ENCODE measurements at places on chromosomes 11 and 22.

DNA sequence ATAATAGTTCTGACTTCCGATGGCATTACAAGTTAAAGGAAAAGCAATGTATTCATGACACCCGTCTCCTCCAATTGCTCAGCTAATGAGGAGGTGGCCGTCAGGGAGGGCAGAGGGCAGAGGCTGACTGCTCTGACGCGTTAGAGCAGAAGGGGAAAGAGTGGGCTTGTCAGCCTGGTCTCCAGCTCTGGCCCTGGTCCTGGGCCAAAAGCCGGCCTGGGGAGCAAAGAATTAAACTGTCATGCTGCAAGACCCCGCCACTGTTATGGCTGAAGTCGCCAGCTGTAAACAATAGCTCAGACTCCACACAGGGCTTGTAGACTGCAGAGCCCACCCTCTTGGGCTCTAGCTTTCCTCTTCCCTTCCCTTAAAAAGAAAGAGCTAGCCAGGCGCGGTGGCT lies 119.7 kb downstream of the NAT10 start:
- no peak for DNase-seq

- DNase-seq: no peak
Measured at GRCh38 chr22:43530349-43531201, 118.8 kb downstream of the MPPED1 start.

DNA sequence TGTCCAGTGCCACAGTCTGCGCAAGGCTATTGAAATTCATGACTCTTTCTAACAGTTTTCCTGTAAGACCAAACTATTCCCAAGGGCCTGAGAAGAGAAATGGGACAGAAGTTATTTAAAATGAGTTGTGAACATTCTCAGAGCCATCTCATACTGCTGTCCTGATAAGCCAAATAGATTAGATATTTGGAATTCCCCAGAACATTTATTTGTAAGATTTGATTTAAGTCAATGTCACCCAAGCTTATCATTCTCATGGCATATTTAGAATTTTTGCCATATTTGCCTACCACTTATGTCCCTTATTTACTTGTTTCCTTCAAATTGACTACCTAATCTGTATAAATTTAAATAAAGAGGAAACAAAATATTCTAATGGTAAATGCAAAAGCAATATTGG lies 82.4 kb downstream of the NAV2 start:
- no peak for DNase-seq

GRCh38 chr11:65454696-65455456 lies 32.3 kb downstream of the NEAT1 start:
- DNase-seq: peak; percentile 91

- DNase-seq: peak; percentile 72
Measured at GRCh38 chr11:85685820-85686459, at the start of gene CCDC89. CCDC89 (minus strand) TSS chr11:85686195; CDS start chr11:85686130, 65 bp downstream.

DNA sequence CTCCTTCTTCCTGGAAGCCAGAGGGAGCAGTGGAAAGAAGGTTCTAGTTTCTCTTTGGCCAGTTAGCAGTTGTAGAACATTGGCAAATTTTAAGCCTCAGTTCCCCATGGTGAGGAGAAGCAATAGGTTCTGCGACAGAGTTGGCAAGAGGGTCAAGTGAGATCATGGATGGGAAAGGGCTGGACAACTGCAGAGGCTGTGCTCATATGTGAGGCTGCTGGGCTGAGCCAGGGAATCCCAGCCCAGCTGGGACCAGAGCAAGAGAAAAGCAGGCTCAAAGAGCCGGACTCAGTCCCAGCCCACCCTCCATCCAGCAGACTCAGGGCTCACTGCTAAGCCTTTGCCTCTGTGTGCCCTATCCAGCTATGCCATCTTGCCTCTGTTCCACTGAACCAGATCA lies 66.8 kb upstream of the MYOD1 start:
- no peak for DNase-seq

DNA sequence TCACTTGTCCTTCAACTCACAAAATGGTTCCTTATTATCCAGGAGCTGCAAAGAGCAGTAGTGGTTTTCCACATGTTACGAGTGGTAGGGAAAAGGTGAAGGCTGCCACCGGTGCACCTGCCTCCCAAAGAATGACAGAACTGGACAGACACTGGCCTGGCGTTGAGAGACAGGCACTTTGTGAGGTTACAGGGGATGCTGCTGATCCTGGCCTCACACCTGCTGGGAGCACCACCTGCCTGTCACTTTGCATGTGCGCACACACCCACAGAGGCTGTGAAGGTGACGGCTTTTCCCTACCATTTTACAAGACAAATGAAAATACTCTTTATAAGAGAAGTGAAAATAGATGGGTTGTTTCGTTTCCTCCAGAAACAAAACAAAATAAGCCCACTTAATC lies 175.3 kb upstream of the B3GAT1 start:
- no peak for DNase-seq

- DNase-seq: peak; percentile 57
Measured at GRCh38 chr22:42343531-42344081, 73.2 kb upstream of the TCF20 start.

- DNase-seq: no peak
Measured at GRCh38 chr11:35937700-35938099, 6.2 kb upstream of the LDLRAD3 start.

- DNase-seq: peak; percentile 55
Measured at GRCh38 chr22:46238541-46238940, 11.6 kb downstream of the CDPF1 start.

DNA sequence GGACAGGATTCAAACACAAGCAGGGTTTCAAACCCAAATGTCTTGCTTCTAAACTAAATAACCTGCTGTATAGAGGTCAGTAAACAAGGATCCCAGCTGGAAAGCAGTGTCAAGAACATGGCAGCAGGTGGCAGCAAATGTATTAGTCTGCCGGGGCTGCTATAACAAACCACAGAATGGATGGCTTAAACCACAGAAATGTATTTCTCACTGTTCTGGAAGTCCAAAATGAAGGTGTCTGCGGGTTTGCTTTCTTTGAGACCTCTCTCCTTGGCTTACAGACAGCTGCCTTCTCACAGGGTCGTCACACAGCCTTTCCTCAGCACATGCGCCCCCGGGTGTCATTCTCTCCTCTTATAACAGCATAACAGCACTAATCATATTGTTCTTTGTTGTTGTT lies 65.1 kb upstream of the LRRC55 start:
- no peak for DNase-seq

- DNase-seq: no peak
Measured at GRCh38 chr11:46455834-46456233, 64.3 kb upstream of the CHRM4 start.

GRCh38 chr22:45554040-45554406 lies 51.3 kb downstream of the FBLN1 start:
- no peak for DNase-seq

- no peak for DNase-seq
Measured at GRCh38 chr11:67136156-67136555, 17.1 kb downstream of the KDM2A start.

DNA sequence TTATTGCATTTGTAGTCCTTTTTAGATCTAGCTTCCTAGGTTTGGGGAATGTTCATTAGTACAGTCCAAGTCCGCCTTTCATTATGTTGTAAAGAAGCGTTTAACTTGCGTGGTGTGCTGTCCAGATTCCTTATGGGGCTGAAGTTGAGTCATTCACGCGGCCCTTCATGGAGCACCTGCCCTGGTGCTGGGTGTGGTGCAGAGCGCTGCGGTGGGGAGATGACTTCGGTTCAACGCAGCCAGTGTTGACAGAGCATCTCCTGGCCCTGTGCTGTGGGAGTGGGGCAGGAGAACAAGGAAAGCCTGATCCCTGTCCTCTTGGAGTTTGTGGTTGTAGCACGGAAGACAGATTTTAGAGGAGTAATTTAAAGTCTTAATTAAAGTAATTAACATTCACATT lies 152.0 kb downstream of the TBC1D22A start:
- DNase-seq: no peak

DNA sequence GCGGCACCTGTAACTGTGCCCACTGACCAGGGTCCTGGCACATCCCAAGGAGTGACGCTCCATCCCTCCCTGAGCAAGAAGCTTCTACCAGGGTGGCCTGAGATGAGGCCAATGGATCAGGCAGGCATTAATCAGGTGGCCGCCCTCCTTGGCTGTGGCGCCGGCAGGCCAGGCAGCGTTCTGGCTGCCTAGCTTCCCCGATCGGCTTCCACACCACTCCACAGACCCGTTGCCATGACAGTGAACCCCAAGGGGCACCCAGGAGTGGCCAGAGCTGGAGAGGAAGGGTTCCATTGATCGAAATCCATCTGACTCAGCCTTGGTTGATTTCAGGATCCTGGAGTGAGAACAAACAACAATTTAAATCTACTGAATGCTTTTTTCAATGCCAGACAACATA lies 20.5 kb downstream of the LRRC55 start:
- DNase-seq: peak; percentile 87

DNA sequence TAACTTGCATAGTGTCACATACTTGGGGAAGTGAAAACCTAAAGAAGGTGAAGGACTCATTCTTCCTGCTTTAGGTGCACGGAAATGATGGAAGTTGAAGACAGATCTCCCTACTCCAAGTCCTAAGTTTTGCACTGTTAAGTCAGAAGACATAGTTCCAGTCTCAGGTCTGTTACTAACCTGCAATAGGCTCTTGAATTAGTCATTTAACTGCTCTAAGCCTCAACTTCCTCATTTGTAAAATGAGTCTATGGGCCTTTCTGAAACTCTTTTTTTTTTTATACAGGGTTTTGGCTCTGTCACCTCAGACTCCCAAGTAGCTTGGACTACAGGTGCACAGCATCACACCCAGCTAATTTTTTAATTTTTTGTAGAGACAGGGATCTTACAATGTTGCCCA lies 30.8 kb upstream of the POU2AF1 start:
- no peak for DNase-seq

- no peak for DNase-seq
Measured at GRCh38 chr11:41005986-41006385, 453.5 kb downstream of the LRRC4C start.

GRCh38 chr11:119755356-119756071 lies 26.5 kb upstream of the NECTIN1 start:
- DNase-seq: no peak

GRCh38 chr11:94194712-94195111 lies 66.1 kb downstream of the PANX1 start:
- no peak for DNase-seq

GRCh38 chr11:63670433-63671321 lies 499 bp downstream of the ATL3 start:
- DNase-seq: peak; percentile 84

- no peak for DNase-seq
Measured at GRCh38 chr11:42521994-42522393, 789.8 kb upstream of the API5 start.

GRCh38 chr11:19808076-19808911 lies 95.7 kb downstream of the NAV2 start:
- DNase-seq: no peak

GRCh38 chr11:1534682-1535081 lies 37.4 kb downstream of the DUSP8 start:
- DNase-seq: peak; percentile 36

DNA sequence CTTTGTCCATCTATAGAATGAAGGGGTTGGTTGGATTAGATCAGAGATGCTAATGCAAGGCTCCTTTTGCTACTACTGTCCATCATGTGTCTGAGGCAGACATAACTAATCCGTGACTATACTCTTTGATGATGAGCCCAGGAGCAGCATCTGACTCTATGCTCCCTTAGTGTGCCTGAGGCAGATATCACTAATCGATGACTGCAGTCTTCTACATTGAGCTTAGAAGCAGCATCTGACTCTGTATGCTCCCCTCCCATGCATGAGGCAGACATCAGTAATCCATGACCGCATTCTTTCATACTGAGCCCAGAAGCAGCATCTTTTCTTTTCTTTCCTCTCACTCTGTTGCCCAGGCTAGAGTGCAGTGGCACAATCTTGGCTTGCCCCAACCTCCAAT lies 4.2 kb downstream of the TCN2 start:
- no peak for DNase-seq

GRCh38 chr11:47033439-47033838 lies 96.9 kb downstream of the CSTPP1 start:
- DNase-seq: no peak

DNA sequence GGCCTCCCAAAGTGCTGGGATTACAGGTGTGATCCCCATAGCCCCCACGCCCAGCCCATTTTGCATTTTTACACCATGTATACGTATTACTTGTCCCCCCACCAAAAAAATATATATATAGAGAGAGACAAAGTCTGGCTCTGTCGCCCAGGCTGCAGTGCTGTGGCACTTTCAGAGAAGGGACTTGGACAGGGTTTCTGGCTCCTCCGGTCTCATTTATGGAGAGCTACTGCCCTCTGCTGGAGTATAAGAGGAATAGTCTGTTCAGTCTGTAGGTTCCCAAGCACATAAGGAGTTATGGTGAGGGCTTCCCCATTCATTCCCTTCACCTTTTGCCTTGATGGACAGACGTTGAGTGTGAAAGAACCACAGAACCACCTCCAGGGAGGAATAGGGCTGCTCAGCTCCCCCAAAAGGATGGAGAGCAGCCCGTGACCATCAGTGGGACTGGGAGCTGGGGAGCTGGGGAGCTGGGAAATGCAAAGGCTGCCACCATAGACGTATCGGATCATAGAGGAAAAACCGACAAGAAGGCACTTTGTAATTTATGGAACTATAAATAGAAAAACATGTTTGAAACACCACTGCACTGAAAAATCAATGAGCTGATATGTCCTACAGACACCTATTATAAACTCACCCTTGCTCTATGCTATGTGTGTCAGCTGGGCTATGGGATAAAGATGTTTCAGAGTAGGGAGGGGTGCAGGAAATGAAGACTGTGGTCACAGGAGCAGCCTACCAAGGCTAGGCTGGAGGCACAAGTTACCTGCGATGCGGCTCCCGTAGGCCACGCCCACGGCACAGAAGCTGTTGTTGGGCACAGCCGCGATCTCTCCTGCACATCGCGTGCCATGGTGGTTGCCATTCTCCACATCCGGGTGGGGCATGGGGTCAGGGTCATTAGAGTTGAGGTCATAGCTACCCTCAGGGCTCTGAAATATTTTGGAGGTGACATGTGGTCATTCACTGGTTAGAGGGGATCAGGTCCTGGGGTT lies 5.2 kb downstream of the PCSK7 start:
- DNase-seq: peak; percentile 75

- DNase-seq: no peak
Measured at GRCh38 chr11:109804911-109805310, 288.3 kb upstream of the ZC3H12C start.

- no peak for DNase-seq
Measured at GRCh38 chr11:12677131-12677530, 2.9 kb downstream of the TEAD1 start.

- no peak for DNase-seq
Measured at GRCh38 chr22:40203572-40203971, 25.8 kb downstream of the TNRC6B start.

DNA sequence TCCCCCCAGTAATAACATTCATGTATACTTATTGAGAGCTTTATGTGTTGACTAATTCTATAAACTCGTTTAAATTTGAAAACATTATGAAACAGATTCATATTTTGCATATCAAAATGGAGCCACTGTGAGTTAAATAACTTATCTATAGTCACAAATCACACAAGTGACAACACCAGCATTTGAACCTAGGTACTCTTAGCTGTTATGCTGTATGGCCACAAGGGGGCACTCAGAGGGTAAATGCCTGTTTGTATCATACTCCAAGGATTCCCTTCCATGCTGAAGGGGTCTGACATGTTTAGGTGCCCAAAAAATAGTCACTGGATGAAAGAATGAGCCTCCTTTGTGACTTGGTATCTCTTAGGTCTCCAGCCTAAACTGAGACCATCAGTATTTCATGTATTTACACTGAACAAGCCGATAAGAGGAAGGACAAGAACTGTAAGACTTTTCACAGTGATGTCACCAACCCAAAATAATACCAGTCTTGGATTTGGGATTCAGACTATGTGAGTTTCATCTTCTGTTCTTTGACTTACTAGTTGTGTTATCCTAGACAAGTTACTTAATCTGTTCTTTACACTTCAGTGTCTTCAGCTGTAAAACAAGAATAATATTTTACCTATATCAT lies 12.2 kb upstream of the OR52D1 start:
- no peak for DNase-seq
